ENCODE measurements at places on chromosomes 7 and 10.

DNA sequence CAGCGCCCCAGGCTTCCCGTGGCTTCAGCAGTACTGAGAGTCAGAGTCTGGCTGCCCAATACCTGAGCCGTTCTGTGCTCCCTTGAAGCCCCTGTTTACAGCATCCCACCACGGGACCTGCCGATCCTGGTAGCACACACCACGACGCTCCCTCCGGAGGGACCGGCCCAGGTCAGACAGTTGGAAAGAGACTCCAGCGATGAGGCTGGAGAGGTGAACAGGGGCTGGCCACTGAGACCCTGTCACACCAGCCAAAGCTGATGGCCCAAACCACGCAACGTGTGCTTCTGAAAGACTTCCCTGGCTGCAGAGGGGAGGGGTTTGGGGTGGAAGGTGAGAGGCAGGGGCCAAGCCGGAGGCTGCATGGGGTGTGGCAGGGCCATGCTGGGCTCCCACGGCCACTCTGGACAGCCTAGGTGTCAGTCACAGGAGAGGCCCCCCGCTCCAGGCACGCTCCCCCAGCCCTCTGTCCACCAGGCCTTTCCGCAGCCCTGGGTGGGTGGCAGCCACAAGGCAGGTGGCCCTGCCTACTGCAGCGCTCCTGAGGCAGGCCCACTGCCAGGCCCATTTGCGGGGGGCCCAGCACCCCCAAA, 140.2 kb upstream of the CHST15 start:
- no peak for DNase-seq

GRCh38 chr7:20790375-20790774, 3.7 kb upstream of the SP8 start:
- DNase-seq = no peak

- DNase-seq = no peak
Observed at GRCh38 chr10:48589266-48589665, 15.6 kb downstream of the ARHGAP22 start.

GRCh38 chr7:155530601-155531000, 15.8 kb downstream of the CNPY1 start:
- DNase-seq = no peak

DNA sequence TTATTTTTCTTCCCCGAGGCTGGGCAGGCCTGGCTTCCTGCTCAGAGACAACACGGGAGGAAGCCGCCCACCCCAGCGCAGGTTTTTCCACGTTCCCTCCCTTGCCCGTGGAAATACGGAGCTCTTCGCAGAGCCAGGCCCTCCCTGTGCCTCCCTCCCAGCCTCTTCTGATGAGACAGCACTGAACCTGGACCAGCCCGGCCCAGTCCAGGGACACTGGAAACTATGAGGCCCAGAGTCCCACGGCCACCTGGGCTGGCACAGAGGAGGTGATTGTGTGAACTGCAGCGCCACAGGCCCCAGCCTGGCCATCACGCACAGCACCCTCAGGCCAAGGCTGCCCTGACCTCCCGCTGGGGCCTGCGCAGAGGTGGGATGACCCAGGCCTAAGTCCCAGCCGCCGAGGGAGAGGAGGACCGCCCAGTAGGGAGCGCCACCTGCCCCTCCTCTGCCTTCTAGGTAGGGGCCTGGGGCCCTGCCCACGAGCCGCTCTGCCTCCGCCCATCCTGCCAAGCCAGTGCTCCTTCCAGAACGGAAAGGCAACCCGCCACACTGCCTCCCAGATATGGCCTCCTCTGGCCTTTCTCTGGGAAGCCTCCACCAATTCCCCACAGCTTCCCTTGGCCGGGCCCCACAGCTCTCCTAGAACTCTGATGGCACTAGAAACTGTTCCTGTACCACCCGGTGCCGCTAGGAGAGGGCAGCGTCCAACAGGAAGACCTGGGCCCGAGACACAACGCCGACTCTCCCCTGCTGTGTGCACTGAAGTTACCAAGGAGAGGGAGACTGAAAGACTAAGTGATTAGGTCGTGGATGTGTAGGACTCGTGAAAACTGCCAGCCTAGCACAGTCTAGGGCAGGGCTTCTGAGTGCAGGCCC, 57.2 kb downstream of the PROSER2 start:
- DNase-seq = no peak

DNA sequence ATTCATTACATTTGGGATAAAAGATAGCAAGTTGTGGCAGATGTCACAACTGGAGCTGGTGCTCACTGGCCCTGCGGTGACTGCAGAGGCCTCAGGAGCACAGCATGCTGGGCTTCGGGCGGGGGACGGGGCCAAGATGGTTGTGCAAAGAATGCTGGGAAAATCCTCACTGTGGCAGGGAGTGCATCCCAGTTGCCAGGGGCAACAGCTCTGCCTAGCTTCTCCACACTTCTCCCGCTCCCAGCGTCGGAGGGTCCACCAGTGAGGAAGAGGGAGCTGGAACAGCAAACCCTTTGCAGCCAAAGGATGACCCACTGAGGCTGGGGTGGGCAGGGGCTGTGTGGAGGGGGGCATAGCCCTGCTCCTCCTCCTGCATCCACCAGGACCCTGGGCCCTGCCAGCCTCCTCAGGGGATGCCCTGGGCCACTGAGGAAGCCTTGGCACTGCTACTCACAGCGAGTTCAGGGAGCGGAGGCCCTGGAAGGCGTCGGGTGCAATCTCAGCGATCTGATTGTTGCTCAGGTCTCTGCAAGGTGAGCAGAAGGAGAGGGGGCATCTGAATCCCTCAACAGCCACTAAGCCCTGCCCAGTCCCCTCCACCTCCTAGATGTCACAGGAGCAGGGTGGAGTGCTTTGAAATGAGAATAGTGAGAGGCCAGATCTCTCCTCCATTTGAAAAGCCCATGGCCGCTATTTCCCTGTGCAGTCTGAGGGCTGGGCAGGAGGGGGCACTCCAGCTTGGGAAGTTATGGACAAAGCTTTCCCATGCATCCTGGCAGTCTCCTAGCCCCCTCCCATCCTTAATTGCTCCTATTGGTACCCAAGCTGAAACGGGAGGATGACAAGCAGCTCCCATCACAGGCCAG, 126.5 kb downstream of the SLIT1 start:
- DNase-seq = no peak

DNA sequence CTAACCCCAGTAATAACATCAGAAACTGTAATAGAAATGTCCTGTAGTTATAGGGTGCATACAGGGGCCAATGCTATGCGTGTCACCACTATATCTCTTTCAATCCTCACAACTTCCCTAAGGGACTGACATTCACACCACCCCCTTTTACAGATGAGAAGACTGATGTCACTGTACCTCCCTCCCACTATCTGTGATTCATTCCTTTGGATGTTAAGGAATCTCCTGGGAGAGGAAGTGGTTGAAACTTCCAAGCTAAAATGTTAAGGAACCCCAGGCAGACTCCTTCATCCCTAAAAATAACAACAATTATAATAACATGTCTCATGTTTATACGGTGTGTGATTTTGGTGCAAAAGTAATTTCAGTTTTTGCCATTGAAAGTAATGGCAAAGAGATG, 5.4 kb downstream of the COL13A1 start:
- DNase-seq = no peak

- DNase-seq = no peak
Observed at GRCh38 chr10:127563718-127564553, 14.8 kb downstream of the NPS start.

- no peak for DNase-seq
Observed at GRCh38 chr10:98154076-98154475, 19.6 kb downstream of the R3HCC1L start.

GRCh38 chr7:99001482-99002147, 123.3 kb downstream of the TRRAP start:
- DNase-seq = no peak

DNA sequence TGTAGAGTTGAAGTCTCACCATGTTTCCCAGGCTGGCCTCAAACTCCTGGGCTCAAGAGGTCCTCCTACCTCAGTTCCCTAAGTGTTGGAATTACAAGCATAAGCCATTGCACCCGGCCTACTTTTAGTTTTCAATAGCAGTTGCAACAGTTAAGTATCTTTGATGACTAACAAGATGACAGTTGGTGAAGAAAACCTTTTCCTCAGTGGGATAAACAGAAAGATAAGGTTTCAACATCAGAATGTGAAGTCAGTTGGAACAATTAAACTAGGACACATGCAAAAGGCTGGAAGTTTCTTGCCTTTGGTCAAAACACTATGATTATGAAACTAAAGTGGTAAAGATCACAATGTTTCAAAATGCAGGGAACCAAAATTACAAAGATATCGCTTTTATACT, 169.2 kb downstream of the ZNF438 start:
- DNase-seq = no peak

GRCh38 chr10:76504823-76505222, 1073.4 kb downstream of the LRMDA start:
- no peak for DNase-seq

DNA sequence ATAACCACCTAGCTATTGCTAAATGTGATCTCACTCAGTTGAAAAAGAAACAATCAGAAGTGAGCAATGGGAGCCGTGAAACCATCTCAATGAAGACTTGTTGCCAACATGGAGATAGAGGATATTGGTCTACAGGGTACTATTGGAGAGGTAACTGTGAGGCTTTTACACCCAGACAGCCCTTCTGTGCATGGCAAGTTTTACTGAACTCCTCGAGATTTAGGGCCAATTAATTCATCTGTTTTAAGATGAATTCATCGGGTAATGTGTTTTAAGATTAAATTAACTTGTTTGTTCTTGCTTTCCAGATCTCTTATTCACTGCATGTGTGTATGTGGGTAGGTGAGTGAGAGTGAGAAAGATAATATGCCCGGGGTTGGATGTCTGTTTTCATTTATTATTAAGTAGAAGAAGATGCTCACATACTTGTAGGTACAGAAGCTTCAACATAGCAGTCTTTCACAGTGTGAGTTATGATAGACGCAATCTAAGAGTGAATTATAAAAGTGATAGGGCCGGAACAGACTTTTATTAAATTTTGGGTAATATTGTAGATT, 323.8 kb downstream of the EXOC4 start:
- DNase-seq = no peak

DNA sequence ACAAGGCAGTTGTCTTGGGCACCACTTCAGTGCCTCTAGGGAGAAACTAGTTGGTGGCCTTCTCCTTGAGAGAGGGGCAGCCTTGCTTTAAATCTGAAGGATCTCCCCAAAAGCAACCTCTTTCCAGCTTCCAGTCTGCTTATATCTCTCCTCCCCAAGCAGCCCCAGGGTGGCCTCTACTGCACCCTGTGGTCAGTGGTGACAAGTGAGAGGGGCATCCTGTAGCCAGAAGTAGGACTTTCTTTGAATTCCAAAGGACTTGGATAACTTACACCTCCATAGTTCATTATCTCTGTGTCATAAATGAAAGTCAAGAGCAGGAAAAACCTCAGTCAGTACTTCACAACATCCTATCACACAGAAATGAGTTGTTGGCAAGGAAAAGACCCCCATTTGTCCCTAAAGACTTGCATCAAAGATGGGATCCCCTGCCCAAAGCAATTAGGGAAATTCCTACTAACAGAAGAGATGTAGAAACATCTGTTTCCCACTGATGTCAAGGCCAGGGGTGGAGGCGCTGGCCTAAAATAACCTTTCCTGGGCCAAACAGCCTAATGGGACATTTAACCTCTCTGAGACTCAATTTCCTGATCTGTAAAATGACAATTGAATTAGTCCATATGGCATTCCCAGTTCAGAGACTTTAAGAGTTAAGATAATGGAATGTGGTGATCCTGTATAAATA, 44.0 kb upstream of the ANKRD1 start:
- no peak for DNase-seq

DNA sequence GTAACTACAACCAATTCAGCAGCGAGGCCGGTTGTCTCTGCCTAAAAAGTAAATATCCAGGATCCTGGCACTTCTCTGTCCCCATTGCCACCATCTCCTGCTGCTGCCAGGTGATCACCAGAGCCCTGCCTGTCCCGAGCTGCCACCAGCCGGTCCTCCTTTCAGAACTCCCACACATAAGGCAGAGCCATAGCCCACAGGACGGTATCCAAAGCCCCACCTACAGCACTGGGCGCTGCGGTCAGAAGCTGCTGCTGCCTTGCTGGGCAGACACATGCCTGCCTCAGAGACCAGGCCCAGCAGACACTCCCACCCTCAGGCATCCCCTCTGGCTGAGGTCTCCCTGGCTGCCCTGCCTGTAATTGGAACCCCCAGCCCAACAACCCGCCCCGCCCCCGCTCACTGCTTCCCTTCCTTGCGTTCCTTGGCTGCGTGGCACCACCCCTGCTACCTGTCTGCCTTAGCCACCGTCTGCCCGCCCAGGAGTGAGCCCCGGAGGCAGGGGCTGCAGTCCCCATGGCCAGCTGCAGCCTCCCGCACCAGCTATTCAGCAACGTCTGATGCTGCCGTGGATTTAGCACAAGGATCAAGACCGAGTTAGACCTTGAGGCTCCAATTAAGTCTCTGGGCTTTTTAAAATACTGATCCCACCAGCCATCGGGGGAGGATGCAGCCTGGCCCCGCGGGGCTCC, 100.7 kb downstream of the CYTH3 start:
- no peak for DNase-seq

DNA sequence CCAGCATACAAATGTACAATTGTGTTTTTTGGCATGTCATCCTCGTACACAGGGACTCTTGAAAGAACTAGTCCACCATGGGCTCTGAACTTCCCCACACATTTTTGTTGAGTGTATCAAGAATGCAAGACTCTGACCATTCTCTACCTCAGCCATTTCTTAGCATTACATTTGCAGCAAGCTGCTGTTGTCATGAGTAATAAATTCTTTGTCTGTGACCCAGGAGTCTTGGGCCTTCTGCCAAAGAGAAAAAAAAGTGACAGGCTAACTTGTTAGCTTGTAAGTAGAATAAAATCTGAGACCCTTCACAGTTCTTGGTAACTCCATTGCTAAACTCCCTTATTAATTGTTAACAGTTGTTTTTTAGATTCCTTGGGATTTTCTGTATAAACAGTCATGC, 542.3 kb upstream of the MBL2 start:
- no peak for DNase-seq

- no peak for DNase-seq
Observed at GRCh38 chr7:41711283-41712064, 8.6 kb upstream of the INHBA start.

- no peak for DNase-seq
Observed at GRCh38 chr10:122188706-122189105, 82.4 kb upstream of the BTBD16 start.

DNA sequence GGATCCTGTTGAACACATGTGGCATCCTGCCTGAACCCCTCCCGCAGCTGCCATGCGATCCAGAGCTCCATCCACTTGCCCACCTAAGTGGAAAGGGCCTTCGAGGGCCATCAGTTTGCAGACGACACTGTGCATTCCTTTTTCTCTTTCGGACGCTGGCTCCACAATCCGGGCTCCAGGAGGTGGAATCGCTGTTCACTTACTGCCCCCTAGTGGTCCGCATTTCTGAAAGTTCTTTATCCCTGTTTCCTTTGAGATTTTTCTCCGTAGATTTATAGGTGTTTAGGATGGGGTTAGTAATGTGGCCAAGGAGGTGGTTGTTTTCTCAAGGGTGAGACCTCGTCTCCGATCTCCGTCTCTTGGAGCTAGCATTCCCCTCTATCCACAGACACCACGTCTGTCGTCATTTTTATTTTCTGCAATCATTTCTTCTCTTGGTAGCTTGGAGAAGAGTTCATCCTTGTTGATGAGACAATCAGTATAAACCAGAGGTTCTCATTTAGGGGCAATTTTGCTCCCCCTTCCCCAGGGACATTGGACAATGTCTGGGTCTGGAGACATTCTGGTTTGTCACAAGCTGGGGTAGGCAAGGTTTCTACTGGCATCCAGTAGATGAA, 204.6 kb downstream of the ARHGAP21 start:
- DNase-seq = no peak

GRCh38 chr10:3889961-3890522, 105.0 kb upstream of the KLF6 start:
- DNase-seq = no peak

- DNase-seq = no peak
Observed at GRCh38 chr10:67308912-67309311, 383.1 kb downstream of the LRRTM3 start.

Measured in cortex of kidney (tissue), 1 donor.